ENCODE measurements at places on chromosomes 11 and 22.
A peak's percentile ranks its signal among the peaks of the same experiment; 100 is the strongest.

DNA sequence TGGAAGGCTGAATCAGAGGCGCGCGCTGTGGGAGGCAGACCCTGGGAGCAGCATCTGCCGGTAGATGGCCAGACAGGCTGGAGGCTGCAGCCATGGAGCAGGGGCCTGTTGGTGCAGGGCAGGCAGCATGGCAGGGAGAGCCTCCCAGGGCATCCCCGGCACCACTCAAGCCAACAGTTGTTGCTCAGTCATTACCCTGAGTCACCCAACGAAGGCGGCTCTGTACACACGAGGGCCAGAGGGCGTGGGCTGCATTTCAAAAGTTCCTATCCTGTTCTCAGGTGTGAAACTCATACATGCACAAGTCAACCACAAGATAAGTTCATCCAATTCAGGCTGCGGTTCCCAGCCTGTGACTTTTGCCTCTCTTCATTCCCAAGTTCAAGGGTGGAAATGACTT lies 2.6 kb downstream of the ANO1 start:
- DNase-seq: no peak

- DNase-seq: no peak
Measured at GRCh38 chr22:47113853-47114415, 351.5 kb downstream of the TBC1D22A start.

DNA sequence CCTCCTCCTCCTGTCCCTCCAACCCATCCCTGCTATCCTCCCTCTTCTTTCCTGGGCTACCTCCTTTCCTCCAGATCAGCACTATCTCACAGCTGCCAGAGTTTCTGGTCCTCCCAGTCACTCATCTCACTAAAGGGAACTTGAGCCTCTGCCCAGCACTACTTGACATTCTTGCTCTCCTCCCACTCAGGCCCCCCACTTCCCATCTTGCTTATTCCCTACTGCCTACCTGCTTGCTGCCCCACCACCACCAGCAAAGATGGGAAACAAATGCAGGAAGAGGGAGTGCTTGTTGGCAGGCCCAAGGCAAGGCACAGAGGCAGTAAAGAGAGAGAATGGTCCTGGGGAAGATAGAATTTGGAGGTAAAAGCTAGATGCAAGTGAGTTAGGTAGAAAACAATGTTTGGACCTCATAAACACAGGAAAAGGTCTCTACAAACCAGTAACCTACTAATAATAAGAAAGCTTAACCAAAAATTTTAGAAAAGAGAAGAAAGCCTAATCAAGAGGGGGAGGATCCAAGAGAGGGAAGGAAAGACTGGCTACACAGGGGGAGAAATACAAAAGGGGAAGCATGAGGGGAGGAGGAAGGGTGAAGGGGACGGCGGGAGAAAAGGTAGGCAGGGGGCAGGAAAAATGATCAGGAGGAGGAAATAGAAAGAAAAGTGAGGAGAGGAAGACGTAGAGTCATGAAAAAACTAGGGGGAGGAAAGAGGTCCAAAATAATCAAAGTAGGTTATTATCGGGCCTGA lies 63.6 kb downstream of the PAK1 start:
- no peak for DNase-seq

- no peak for DNase-seq
Measured at GRCh38 chr11:78952890-78953289, 378.2 kb upstream of the NARS2 start.

GRCh38 chr11:69200331-69201065 lies 44.8 kb downstream of the SMIM38 start:
- no peak for DNase-seq

GRCh38 chr11:58334708-58335107 lies 24.2 kb downstream of the OR5B17 start:
- no peak for DNase-seq

DNA sequence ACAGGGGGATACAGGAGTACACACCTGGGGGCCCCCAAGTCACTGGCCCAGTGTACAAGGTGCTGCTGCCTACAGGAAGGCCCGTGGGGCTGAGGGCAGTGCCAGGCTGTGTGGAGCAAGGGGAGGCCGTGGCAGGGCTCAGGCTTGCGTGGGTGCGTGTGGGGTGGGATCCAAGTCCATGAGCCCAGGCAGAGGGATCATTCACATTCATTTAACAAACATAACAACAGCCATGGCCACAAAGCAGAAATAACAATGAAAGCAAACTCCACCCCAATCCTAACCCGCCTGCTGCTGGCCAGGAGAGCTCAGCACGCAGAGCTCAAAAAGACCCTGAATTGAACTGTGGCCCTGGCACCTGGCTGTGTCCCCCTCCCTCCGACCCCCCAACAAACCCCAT lies 17.0 kb upstream of the SCGB1A1 start:
- no peak for DNase-seq

DNA sequence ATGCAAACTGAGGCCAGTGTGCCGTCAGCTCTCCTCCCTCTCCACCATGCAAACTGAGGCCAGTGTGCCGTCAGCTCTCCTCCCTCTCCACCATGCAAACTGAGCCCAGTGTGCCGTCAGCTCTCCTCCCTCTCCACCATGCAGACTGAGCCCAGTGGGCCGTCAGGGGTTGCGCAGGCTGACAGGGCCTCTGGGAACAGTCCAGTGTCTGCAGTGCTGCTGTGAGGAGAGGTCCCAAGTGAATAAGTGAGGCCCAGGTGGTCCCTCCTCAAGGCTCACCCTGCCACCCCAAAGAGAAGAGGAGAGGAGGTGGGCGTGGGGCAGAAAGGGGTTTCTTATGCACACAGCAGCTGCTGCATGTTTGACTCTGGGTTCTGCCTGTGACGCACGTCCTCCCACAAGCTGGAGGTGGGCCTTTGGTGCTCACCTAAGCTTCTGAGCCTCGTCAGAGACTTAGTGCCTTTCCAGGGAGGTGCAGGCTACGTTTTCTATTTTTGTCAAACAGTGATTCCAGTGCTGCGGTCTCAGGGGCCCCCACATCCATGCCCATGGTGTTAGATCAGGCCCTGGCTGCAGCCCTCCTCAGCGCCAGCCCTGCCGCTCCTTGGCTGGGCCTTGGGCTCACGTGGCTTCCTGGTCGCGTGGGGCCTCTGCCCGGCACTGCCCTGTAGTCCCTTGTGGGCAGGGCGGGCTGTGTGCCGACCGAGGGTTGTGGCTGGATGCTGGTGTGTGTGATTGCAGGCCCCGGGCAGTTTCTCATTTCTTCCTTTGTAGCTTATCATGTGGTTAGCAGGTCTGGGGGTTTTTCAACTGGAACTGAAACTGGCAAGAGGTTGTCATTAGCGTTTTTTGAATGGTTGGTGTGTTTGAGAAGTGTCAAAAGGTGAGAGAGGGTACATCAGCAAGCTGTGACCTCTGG lies 7.1 kb downstream of the TPCN2 start:
- DNase-seq: no peak

- no peak for DNase-seq
Measured at GRCh38 chr11:47337229-47337924, 15.1 kb downstream of the MYBPC3 start.

- DNase-seq: peak; percentile 23
Measured at GRCh38 chr22:19143967-19144400, 467 bp downstream of the ESS2 start.

DNA sequence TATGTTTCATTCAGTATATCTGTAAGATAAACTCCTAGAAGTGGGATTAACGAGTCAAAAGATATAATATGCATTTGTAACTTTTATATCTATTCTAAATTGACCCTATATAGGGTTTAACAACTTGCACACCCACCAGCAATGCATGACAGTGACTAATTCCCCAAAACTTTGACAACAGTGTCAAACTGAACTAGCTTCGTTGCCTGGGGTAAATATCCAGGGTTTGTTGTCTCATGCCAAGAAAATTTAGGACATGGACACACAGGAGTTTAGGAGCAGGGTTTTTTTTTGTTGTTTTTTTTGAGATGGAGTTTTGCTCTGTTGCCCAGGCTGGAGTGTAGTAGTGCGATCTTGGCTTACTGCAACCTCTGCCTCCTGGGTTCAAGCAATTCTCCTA lies 5.1 kb downstream of the SNU13 start:
- DNase-seq: no peak

DNA sequence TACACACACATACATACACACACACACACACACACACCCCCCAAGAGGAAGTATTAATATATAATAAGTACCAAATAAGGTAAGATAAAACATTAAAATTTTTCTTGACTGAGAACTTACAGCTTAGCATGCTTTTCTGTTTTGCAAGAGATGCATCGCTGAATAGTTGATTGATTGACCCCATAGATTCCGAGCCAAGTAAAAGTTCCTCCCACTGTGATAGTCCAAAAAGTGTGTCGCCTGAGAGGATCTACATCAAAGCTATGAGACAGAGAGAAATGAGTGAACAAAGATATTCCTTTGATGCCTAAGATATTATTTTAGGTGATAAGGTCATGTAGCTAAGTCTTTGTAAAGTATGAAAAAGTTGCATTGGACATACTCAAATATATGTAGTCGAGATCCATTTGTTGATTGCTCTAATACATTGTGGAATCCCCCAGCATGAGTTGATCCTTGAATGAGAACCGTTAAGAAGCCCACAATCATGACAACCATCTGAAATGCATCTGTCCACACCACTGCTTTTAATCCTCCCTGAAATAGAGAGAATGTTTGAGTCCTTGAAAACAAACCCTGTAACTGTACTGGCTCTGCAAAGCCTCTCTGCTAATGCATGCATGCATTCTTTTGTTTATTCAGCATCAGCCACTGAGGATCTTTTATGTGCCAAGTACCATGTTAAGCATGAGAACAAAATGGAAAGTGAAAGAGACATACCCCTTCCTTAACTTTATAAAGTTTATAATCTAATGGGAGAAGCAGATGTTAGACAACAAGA lies 18.3 kb downstream of the SLC5A12 start:
- DNase-seq: no peak

GRCh38 chr11:121722431-121723245 lies 269.9 kb upstream of the SORL1-AS1 start:
- no peak for DNase-seq

GRCh38 chr11:8369592-8370205 lies 106.0 kb upstream of the LMO1 start:
- DNase-seq: no peak

DNA sequence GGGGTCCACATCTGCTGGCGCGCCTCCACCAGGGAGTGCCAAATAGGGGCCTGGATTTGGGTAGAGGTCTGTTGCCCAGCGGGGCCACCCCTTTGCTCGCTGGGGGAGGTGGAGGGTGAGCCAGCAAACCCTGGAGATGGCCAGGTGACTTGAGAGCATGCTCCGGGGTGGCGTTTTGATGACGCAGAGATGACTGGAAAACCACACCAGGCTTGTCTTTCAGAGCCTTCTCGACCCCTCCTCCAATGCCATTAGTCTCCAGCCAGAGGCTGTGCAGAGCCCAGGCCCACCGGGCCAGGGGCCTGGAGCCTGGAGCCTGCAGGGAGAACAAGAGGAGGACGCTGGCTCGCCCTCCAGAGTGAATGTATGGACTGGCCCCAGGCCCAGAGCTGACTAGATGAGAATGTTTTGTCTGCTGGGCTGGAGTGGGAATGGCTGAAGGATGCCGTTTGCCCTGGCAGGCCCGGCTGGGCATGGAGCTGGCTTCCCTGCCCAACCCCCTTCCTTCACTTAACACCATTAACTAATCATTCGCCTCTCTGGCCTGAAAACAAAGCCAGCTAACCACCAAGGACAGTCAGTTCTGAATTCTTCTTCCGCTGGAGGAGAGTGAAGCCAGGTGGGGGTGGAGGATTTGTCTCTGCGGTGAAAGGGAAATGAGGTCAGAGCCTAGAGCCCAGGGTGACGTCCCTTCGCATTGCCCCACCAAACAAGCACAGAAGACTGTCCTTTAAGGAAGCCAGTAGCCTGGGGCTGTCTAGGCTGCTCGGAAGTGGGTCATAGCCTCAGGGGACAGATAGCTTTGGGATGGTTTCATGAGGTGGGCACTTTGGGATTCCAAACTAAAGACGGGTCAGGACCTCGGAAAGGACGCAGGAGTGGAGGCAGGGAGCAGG lies 1.6 kb upstream of the MCAM start:
- DNase-seq: peak; percentile 37

DNA sequence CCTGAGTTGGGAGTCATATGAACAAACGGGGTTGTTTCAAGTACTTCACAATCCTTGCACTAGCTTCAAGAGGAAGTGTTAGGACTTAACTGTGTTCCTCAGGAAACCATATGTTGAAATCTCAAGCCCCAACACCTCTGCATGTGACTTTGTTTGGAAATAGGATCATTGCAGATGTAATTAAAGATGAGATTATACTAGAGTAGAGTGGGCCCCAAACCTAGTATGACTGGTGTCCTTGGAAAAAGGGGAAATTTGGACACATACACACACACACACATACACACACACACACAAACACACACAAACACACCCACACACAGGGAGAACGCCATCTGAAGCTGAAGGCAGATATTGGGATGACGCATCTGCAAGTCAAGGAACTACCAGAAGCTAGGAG lies 6.4 kb upstream of the CEP295 start:
- DNase-seq: no peak

DNA sequence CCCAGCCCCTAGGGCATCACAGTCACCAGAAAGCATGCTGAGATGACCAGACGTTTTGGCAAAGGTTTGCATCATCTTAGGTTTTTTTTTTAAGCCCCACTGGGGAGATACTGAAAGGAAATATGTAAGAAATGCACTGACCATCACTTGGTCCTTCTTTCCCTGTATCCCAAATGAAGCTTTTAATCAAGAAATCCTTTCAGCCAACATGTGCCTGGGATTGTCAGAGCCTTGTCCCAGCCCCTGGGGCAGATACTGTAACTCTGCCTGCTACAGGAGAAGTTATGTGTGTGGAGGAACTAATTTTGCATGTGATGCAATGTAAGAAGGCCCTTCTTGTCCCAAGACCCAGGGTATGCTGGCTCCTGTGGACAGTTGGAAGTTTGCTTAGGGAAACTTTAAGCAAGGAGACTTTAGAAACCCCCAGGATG lies 65.6 kb downstream of the PPFIBP2 start:
- no peak for DNase-seq

- DNase-seq: peak; percentile 28
Measured at GRCh38 chr11:66639066-66639813, 737 bp downstream of the RBM4 start.

DNA sequence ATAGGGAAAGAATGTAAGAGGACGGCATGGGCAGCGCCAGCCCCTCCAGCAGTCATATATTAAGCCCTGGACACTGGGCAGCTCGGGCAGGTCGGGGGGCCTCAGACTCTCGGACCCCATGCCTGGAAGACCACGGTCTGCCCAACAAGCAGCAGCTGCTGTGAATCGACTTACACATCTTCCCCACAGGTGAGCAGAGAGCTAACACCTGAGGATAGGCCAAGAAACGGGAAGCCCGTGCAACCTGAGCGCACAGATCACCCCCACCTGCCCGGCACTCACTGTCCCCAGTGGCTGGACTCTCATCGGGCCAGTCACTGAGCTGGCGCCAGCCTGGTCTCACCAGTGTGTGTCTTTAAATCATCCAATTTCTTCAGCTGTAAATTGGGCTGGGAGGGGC lies 4.7 kb upstream of the TCF20 start:
- DNase-seq: no peak

All from stimulated activated naive CD4-positive, alpha-beta T cell treated with Interleukin-2 at 50 U/mL for 16 hours (primary cell).